ENCODE measurements at places on chromosomes 16 and 17.

DNA sequence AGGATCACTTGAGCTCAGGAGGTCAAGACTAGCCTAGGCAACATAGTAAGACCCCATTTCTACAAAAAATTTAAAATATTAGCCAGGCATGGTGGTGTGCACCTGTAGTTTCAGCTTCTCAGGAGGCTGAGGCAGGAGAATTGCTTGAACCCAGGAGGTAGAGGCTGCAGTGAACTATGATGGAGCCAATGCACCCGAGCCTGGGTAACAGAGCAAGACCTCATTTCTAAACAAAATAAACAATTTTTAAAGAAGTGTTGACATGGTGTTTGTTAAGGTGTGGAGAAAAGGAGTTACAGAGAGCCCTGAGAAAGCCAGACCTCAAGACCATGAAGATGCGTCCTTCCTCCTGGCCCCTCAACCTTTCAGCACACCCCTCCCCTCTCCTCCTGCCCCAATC is 37.6 kb upstream of the C1QL1 start:
- no peak for DNase-seq

DNA sequence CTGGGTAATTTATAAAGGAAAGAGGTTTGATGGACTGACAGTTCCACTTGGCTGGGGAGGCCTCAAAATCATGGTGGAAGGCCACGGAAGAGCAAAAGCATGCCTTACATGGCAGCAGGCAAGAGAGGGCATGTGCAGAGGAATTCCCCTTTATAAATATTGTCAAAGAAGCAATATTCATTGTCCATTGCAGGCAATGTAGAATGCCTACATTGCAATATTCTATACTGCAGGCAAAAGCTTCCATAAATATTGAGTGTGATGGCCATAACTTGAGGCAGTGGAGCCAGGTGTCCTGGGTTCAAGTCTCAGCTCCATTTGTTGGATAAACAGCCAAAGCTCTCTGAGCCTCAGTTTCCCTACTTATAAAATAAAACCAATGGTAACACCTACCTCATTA is 322.3 kb downstream of the SHISA9 start:
- no peak for DNase-seq

GRCh38 chr17:45091778-45092425 is 30.8 kb downstream of the NMT1 start:
- DNase-seq: no peak

GRCh38 chr17:9234389-9234945 is 213.2 kb downstream of the NTN1 start:
- DNase-seq: no peak

- DNase-seq: no peak
These were observed 75.7 kb downstream of the FBXL20 start for GRCh38 chr17:39325528-39326240.

DNA sequence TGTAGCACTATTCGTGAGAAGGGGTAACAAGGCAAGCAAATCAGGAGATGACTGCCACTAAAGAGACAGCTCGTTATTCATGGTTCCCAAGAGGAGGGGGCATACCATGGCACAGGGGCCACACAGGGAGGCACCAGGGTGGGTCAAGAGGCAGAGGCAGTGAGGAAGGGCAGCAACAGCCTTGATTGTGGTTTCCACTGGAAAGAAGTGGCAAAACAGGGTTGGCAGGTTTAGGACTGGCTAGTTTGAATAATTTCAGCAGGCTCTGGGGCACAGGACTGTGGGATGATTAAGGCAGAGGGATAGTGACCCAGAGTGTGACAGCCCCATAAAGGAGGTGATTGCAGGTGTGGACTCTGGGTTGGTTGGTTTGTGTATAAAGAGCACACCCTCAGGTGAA is 188.9 kb downstream of the CBLN1 start:
- DNase-seq: no peak

DNA sequence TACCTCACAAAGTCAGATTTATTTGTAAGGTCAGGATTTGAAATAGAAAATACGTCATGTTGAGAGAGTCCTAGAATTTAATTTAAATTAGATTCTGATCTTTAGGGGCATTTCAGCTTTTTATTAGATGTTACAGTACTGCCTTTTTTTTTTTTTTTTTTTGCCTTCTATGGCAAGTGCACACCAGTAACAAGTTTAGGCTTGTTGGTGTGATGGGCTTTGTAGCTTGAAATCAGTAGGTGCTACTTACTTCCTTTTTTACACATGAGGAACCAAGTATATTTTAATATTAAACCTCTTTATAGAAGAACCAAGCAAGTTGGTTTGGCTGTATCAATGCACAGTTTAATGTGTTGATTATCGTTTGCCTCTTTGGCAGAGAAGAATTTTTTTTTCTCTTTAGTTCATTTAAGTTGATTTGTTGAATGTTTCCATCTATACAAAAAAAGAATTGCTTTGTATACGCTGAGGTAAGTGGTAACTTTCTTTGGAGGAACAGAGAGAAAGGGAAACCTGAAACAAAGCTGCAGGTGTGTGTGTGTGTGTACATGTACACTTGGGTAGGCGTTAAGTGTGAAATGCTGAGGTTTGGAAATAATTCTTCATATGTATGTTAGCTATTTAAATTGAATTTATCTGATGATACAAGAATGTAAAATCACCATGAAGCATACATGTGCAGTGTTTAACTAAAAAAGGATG is 15.7 kb downstream of the RBL2 start:
- DNase-seq: no peak

GRCh38 chr17:74430706-74431567 is 951 bp upstream of the GPRC5C start:
- DNase-seq: no peak

DNA sequence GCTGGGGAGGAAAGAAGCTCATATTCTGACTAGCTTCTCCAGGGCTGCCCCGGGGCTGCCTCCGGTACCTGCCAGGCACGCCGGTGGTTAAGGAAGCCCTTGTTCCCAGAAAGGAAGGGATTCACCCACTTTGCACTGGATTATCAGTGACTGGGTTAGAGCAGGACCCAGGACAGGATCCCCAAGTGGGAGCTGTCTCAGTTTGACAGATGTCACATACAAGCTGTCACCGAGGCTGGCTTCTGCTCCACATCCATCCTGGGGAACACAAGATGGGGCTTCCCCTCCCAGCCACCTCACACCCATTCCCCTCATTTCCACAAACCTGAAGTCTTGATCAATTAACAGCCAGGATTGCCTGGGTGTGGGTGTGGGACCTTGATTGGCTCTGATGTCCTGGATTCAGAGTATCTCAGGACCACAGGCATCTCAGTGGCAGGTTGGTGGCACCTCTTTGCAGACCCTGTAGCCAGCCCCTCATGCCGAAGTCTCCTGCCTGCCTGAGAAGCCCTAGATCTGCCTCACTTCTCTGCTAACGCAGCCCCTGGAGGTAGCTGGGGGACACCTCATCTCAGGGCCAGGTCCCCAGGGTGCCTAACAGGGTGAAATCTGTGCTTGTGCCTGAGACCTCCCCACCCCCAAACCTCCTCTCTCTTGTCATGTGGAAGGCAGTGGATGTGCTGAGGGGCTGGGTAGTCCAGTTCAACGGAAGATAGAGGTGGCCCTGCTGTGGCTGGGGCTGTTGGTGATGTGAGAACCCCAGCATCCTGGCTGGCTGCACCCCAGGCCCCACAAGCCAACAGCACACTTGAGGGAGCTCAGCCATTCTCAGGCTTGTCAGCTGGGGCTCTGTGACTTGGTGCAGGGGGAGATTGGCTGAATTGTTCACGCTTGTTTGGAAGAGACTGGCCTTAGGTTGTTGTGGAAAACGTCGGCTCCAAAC is 1.4 kb downstream of the CACNG5 start:
- no peak for DNase-seq

- DNase-seq: no peak
These were observed 210.7 kb downstream of the STX8 start for GRCh38 chr17:9364837-9365430.

GRCh38 chr16:4414187-4414917 is 2.0 kb downstream of the CORO7 start:
- DNase-seq: peak; percentile 40

- DNase-seq: no peak
These were observed 5.4 kb downstream of the WBP2 start for GRCh38 chr17:75849724-75850123.

DNA sequence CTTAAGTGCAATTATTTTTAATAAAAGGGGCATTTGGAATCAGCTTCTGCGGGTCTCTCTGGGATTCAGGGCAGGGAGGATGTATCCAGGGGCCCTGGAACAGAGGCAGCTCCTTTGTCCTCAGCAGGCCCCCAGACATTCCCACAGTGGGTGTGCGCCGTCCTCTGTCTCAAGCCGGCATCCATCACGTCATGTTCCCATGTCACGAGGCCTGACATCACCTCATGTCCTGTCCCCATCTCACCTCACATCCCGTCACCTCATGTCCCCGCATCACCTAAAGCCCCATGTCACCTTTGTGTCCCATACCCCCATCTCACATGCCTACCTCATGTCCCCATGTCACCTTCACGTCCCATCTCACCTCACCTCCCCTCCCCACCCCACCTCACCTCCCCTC is 18.5 kb downstream of the GAA start:
- no peak for DNase-seq

GRCh38 chr17:12729086-12729485 is 60.2 kb upstream of the ARHGAP44 start:
- DNase-seq: no peak

- DNase-seq: no peak
These were observed 8.3 kb downstream of the ALKBH5 start for GRCh38 chr17:18191967-18192366.

DNA sequence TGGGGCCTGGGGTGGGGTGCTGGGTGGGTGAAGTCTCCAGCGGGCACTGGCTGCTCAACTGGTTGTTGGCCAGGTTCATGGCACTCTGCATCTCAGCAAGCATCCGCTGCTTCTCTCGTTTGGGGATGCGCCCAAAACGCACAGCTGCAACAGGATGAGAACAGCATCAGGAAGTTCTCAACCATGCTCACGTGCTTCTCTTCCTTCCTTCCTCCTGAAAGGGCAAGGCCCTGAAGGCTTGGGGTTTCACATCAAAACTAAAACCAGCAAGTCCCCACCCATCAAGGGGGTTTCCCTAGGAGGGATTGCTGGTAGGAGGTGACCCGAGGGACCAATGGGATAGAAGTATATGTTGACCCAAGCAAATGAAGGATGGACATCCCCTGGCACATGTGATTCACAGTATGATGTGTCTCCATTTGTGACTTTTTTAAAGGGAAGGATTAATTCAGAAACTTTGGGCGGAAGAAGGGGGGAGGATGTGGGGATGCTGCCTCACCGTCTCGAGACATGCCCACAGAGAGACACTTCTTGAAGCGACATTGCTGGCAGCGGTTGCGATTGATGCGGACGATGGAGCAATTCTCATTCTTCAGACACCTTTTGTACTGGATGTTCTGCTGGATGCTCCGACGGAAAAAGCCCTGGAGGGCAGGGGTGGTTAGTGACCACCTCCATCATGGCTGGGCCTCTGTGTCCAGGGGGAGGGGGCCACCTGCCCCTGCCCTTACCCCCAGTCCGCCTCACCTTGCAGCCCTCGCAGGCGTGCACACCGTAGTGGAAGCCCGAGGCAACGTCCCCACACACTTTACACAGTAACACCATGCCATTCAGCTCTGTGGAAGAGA is 4.2 kb downstream of the NR1D1 start:
- DNase-seq: peak; percentile 57

DNA sequence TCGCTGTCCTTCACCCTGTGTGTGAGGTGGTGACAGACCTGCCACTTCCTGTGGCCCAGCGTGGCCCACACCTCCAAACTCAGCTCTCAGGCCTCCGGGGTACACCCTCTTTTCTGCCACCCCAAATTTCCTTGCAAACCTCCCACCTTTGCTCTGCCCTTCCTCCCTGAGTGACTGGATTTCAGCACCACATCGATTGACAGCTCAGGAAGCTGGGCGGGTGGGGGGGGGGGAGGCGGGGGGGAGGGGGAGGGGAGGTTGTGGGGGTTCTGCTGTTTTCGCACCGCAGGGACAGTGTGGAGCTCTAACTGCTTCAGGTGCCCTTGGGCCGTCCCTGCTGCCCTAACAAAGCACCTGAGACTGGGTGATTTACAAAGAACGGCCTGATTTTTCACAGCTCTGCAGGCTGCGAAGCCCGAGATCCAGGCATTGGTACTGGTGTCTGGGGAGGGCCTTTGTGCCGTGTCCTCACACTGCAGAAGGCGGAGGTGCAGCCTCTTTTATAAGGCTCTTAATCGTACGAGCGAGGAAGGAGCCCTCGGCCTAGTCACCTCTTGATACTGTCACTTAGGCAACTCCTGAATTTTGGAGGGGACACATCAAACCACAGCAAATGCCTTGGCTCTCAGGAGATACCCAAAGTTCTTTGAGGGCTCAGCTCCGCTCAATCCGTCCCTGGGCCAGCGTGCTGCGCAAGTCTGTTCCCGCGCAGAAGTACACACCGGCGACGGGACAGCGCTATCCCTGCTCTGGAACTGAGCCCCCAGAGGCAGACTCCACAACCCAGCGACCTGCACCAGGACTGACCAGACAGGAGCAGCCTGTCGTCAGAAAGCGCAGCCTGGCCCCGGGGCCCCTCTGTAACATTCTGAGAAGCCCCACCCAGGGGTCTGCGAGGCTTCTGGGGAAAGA is 3.6 kb downstream of the NDUFAF8 start:
- no peak for DNase-seq

- DNase-seq: no peak
These were observed 38.1 kb upstream of the NLK start for GRCh38 chr17:28004344-28004743.

DNA sequence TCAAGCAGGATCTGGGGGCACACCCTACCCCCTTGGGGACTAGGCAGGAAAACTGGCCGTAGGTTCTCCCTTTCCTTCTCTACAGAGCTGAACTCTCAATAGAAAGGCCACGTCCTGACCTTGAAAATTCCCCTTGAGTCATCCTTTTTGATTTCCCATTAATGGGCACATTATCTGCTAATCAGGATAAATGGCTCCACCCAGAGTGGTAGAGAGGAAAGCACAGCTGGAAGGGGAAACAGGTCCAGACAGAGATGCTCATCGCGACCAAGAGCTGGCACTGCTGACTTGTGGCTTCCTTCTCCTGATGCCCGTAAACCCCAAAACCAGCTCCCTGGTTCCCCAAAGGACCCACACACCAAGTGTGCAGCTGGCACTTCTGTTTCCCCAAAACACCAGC is 206.5 kb upstream of the CDH5 start:
- no peak for DNase-seq

DNA sequence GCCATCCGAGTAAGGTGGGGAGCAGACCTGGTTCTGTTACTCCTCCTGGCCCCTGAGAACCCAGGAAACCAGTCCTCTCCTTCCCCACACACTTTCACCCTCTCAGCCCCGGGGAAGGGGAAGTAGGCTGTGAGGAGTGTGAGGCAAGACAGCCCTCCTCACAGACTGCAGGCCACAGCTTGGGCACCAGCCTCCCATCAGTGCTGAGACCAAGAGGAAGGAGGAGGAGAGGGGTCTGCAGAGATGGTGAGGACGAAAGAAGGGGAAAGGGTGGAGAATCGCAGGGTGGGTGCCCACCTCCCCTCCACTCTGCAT is 7.0 kb downstream of the G6PC3 start:
- no peak for DNase-seq

- no peak for DNase-seq
These were observed 5.4 kb upstream of the STAT5B start for GRCh38 chr17:42281571-42282096.
